ENCODE measurements at places on chromosomes 5 and 9.

- no peak for DNase-seq
Measured at GRCh38 chr9:104999136-104999535, 71.2 kb upstream of the ABCA1 start.

GRCh38 chr5:78483809-78484521 lies 123.5 kb downstream of the SCAMP1 start:
- DNase-seq = peak; percentile 59

DNA sequence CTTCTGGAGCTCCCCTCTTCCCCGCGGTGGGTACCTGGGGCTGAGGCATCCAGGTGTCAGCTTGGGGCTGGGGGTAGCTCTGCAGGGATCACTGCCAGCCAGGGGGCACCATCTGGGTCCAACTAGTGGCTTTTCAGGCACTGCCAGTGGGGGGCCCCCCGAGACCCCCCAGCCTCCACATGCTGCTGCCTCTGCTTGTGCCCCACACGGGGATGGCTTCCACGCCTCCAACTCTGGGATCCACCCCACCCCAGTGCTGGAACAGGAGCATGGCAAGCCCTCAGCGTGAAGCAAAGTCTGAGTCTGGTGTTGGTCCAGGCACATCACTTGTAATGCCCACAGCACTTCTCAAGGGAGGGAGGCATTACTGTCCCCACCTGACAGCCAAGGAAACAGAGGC lies 260.5 kb upstream of the MVB12B start:
- no peak for DNase-seq

DNA sequence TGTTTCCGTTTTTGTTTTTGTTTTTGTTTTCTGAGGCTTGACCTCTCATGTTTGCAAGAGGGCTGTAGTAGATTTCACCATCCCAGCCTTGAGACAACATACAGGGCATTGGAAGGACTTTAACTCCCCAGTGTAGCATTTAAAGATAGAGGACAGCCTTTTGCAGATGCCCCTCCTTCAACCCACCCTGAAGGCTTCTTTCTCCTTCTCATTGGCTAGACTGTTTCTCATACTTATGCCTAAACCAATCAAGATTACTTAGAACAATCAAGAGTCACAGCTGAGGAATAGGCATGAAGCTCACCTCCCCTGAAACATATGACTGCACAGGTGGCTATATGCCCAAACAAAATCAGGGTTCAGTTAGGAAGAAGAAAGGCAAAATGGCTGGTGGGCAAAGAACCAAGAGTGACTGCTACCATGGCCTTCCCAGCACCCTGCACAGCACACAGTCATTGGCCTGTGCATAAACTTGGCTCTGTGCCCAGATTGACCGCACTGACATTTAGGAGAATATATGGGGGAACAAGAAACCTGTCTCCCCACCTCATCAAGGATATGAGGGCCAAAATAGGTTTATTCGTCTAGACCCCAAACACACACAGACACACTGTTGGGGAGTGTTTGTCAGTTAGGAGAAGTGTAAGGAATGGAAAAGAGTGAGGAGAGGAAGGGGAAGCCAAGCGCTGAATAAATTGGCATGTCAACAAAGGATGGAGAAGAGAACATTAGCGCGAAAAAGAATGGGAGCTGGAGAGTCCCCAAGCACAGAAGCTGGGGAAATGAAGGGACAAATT lies 137.3 kb upstream of the RANBP3L start:
- DNase-seq = no peak

- no peak for DNase-seq
Measured at GRCh38 chr9:119227422-119227821, 141.8 kb downstream of the BRINP1 start.

- no peak for DNase-seq
Measured at GRCh38 chr5:136655468-136655867, 290.1 kb upstream of the TRPC7 start.

DNA sequence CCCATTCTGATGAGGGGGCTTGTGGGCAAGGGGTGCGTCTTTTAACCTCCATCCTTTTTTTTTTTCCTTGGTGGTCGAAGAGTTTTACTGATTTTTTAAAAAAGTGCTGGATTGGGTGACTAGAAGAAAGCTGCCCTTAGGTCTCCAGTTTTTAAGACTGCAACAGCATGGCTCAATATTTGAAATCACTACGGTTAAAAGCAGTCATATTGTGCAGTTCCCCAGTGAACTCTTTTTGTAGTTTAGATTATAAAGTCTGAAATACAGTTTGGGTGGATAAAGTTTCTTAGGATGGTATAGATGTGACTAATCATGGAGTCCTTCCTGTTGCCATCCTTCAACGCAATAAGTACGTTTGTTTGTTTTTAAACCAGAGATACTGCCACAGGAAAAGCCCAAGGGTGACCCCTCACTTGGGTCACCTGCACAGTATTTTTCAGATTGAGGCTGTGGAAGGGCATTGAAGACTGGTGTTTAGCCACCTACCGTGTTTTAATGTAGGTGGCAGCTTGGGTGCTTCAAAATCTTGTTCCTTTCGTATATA lies 520 bp upstream of the DHFR start:
- no peak for DNase-seq

DNA sequence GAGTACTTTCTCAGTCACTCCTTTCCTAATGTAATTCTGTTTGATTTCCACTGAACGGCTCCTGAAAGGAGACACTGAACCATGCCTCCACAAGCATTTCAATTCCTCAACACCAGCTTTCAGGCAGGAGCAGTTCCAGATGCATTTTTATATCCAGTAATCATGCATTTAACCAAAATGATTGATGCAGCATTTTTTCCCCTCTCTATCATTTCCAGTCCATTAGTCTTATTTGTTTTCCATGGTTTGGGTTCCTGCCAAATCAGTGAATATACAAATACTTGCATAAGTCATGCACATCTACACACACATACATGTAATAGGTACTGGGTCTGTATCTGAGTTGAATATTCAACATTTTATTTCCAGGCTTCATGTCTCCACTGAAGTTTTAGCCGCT lies 122.7 kb downstream of the GRIA1 start:
- no peak for DNase-seq

GRCh38 chr9:132546148-132547051 lies 36.0 kb upstream of the BARHL1 start:
- no peak for DNase-seq

GRCh38 chr5:148620091-148620490 lies 34.2 kb downstream of the HTR4 start:
- DNase-seq = no peak

GRCh38 chr5:15002791-15003190 lies 131.2 kb upstream of the ANKH start:
- no peak for DNase-seq

- DNase-seq = no peak
Measured at GRCh38 chr5:148979083-148979723, 83.7 kb downstream of the SH3TC2 start.

GRCh38 chr9:136943291-136944211 lies 987 bp downstream of the FBXW5 start:
- DNase-seq = no peak

DNA sequence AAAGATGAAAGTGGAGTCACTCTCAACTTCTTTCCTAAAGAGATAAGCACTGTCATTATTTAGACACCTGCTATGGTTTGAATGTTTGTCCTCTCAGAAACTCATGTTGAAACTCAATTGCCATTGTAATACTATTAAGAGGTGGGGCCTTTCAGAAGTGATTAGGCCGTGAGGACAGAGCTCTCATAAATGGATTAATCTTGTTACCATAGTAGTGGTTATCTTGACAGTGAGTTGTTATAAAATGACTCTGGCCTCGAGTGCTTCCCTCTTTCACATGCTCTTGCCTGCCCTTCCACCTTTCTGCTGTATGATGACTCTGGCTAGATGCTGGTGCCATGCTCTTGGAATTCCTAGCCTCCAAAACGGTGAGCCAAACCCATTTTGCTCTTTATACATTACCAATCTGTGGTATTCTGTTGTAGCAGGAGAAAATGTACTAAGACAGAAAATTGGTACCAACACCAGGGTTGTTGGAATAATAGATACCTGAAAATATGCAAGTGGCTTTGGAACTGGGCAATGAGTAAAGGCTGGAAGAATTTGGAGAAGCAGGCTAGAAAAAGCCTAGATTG lies 38.0 kb downstream of the GDA start:
- DNase-seq = no peak

DNA sequence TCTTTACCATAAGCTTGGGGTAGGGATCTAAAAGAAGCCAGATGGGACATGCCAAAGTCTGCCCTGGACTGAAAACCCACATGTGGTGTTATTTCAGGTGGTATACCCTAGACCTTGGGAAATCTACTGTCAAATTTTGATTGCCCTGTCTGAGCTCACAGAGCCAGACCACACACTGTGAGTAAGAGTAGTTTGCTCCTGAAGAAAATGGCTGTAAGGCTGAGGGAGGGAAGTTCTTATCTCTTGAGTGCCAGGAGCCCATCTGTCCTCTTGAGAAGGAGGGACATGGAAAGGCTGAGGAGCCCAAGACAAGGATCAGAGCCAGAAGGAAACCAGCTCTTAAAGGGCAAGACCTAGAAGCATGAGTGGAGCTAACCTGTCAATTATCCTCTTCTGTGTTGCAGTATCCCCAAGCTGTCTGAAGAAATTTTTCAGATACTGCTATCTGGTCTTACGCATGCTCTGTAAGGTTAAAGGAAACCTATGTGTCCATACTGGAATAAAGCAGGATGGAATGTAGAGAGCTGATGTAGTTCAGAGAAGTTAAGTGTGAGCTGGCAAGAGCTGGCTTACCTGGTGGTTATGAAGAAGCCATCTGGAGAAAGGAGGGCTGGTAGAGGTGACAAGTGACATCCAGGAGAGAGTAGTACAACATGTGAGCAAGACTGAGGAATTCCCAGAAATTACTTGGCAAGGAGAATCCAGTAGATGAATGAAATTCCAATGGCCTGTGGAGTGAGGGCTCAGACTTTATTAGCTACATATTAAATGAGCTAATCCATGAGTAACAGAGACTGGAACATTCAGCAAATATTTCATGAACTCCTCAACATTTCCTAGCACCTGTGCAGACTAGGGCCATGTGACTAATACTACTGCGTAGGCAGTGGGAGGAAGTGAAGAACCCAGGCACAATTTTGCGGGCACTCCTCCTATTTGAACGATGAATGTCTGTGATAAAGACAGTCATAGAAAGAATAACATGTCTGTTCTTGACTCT lies 389.1 kb upstream of the KIF2A start:
- DNase-seq = no peak

GRCh38 chr9:131043087-131043486 lies 34.1 kb downstream of the LAMC3 start:
- DNase-seq = peak; percentile 62

- DNase-seq = no peak
Measured at GRCh38 chr5:106757672-106758071, 913.1 kb downstream of the EFNA5 start.

DNA sequence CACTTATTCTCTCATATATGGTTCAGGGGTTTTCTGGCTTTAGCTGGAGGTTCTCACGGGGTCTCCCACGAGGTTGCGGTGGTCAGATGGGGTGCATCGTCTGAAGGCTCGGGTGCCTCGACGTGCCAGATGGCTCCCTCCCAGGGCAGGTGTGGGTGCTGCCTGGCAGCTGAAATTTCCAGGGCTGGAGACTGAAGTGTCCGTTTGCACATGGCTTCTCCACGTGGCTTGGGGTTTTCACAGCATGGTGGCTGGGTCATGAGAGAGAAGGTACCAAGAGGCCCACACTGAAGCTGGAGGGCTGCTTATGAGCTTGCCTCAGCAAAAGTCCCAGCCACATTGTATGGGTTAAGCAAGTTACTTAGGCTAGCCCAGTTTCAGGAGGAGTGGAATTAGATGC lies 218.6 kb downstream of the AGTPBP1 start:
- no peak for DNase-seq

DNA sequence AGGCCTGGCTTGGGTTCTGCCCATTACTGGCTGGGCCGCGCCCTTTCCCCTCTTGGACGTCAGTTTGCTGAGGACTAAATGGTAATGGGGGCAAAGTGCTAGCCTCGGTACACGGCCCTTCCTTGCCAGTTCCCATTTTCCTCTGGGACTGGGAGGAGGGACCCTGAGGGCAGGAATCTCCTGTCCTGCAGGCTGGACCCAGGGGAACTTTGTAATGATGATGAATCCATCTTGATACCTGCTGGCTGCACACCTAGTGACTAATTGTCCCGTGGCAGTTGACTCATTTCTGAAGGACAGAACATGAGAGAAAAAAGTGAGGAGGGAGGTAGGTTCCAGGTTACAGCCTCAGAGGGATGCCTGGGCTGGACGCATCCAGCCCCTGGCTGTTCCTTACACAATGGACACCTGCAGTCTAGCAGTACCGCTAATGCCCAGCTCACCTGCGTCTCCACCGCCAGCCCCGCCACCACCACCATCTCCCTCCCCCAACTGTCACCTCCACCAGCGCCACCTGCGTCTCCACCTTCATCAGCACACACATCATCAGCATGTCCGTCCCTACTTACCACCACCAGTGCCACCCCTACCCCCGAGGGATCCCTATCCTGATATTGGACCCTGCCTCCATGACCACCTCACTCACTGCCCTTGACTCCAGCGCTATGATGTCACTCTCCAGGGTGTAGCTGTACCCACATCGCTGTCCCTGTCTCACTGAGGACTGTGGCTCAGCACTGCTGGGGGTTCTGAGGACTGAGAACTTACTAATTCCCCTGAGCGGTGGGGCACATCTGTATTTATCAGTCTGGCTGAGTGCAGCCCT lies 4.3 kb downstream of the CDHR2 start:
- DNase-seq = no peak

DNA sequence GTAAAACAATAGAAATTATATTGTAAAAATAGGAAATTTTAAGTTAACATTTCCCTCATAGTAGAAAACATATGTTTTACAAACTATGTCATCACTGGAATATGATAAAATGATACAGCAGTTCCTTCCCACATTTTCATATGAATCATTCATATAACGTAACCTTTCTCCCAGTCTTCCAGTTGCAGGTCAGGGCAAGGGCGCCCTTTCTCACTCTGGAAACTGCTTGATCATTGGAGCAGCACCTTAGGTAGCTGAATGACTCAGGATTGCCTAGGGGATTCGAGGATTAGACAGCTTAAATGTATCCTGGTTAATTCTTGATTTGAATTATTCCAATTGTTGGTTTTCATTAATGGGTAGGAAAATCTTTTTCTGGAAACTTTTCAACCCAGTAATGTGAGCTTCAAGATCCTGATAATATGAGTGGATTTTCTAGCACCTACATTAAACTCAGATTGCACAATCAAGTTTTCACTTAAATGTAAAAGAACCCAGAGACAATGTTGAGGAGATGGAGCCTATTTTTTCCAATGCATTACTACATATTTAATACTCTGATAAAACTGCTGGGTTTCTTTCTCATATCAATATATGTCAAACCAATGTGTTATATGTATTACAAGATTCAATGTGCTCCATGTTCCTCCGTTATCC lies 32.6 kb upstream of the ANXA1 start:
- DNase-seq = no peak

GRCh38 chr9:126475933-126476555 lies 137.7 kb upstream of the LMX1B start:
- DNase-seq = no peak

All from HL-60 (cell line).